OCI-M1 (cell line): ENCODE measurements at places on chromosomes 12 and 14.

DNA sequence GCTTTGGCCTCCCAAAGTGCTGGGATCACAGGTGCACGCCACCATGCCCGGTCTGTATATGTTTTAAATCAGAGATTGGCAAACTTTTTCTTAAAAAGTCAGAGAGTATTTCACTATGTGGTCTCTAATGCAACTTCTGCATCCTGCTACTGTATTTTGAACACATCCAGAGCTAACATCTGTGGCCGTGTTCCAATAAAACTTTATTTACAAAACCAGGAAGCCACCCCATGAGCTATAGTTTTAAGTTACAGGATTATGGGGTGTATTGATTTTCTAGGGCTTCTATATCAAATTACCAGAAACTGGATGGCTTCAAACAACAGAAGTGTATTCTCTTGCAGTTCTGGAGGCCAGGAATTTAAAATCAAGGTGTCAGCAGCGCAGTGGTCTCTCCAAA is 5.3 kb upstream of the RBM19 start:
- DNase-seq = no peak

GRCh38 chr12:58309806-58310205 is 368.4 kb downstream of the ATP23 start:
- DNase-seq = no peak

DNA sequence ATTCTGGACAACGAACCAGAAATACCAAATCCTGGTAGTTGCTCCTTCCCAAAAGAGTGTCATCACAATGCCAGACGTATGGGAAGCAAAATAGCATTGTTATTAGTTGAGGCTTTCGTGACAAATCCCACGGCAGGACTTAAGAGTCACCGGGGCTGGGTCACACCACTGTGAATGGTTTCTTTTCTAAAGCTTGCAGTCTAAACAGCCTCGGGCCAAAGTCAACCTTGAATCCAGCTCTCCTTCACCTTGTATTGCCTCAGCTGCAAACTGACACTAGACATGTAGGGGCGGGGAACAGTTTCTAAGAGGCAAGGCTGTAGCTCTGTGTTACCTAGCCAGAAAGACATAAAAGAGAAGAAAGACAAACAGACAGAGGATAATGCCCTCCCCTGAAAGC is 734.8 kb downstream of the MED13L start:
- DNase-seq = no peak

DNA sequence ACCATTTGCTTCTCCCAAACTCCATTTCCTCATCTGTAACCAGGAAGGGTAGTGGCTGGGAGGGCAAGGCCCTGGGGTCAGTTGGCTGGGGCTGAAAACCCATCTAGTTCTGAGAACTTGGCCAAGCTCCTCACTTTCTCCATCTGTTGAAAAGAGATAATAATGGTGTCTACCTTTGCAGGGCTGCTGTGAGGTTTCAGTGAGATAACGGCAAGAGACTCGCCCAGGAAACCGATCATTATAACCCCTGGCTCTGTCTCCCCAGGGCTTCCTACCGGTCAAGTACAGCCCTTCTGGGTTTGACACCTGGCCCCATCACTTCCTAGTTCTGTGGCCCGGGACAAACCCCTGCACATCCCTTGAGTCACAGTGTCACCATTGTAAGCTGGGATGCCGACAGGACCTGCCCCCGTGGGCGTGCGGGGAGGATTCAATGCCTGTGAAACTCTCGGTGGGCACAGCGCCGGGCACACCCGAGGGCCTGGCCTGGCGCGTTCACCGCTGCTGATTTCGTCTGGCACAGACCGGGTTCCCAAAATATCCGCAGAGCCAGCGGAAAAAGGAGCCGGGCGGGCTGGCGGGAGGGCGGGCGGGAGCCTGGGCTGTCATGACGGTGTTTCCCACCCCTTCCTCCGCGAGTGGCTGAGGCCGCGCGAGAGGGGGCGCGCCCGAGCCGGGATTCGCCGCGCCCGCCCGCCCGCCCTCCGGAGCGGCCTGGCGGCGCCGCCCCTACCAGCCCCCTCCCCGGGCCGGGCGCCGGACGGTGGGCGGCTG is 4.4 kb downstream of the KMT5A start:
- peak; percentile 94 for DNase-seq

- no peak for DNase-seq
These were observed 34.6 kb downstream of the EP400 start for GRCh38 chr12:131984334-131984733.

DNA sequence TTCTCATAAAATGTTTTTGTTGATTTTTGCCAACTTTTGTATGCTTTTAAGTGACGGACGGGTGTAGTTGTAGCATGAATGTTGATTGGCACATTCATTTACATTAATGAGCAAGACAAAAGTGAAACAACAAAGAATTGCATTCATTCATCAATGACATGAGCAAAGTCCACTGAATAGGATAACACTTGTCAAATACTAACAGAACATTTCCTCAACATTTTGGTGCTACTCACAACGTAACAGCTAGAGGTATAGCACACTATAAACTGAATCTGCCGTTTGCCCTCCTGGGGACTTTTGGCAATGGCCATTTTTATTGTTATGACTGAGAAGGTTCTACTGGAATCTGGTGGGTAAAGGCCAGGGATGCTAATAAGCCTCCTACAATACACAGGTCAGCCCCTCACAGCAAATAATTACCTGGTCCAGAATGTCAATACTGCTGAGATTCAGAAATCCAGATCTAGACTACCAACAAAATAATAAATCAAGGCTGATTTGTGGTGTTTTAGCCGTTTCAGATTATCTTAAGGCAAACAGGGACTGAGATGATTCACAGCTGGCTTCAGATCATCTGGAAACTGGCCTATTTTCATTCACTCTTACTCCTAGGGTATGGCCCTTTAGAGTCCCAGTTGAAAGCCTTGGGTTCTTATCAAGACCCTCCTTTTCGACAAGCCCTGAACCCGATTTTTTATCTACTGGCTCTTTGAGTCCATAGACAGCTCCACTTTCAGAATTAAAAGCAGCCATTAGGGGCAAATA is 22.5 kb upstream of the CDKN3 start:
- DNase-seq = no peak

DNA sequence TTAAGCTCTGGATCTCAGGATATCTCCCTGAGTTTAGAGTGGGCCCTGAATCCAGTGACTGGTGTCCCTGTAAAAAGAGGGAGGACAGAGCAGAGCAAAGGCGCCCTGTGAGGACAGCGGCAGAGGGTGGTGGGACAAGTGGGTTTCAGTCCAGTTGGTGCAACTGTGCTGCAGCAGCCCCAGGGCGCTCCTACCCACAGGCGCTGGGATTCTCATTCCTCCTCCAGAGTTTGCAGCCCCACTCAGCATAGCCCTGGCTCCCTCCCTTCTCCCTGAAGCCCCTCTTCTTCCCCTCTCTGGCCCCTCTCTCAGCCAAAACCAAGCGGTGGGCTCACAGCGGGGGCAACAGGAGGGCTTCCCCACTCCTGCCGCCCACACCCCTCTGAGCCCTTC is 1.6 kb downstream of the TMEM179 start:
- no peak for DNase-seq
